CD4-positive, alpha-beta T cell treated with Interleukin-1 beta for 1 hour (primary cell): ENCODE measurements at places on chromosomes 16 and 17.

DNA sequence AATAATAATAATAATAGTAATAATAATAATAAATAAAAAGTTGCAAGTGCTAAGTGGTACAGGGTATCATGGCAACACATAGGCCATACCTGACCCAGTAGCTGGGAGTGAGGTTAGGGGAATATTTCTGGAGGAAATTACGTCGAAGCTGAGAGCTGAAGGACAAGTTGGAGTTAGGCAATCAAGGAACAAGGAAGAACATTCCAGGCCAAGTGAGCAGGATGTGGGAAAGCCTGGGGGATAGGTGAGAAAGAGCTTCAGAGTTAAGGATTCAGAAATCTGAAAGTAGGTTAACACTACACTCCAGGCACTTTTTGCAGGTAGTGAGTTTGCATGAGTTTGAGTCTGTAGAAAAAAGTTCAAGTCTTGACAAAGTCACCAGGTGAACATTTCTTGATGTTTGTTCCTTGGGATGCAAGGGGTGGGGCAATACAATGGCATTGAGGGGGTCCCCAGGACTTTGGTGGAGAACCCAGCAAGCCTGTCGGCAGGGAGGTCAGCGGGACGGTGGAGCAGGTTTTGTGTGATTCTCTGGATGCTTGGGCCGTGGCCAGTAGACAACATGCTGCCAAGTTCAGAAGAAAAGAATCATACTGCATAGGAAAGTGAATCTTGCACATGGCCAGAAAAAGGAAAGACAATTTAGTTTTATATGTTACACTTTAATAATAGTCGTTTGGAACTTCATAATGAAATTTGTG lies 27.7 kb upstream of the MPHOSPH6 start:
- DNase-seq, result no peak

DNA sequence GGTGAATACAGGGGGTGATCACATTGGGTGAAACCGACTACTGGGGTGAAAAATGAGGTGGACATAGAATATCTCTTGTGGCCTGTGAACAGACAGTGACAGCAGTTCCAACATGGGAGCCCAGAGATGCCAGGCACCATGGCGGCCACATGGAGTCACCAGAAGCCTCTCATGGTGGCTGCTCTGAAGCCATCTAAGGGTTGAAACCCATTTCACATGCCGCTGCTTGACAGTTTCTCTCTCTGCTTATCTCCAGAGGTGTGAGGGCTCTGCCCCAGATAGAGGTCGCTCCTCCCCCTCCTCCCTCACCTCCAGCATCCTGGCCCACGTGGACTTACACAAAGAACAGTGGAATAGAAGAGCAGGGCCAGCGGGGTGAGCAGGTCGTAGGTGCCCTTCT lies 37.9 kb upstream of the PIK3R6 start:
- peak; percentile 36 for DNase-seq

DNA sequence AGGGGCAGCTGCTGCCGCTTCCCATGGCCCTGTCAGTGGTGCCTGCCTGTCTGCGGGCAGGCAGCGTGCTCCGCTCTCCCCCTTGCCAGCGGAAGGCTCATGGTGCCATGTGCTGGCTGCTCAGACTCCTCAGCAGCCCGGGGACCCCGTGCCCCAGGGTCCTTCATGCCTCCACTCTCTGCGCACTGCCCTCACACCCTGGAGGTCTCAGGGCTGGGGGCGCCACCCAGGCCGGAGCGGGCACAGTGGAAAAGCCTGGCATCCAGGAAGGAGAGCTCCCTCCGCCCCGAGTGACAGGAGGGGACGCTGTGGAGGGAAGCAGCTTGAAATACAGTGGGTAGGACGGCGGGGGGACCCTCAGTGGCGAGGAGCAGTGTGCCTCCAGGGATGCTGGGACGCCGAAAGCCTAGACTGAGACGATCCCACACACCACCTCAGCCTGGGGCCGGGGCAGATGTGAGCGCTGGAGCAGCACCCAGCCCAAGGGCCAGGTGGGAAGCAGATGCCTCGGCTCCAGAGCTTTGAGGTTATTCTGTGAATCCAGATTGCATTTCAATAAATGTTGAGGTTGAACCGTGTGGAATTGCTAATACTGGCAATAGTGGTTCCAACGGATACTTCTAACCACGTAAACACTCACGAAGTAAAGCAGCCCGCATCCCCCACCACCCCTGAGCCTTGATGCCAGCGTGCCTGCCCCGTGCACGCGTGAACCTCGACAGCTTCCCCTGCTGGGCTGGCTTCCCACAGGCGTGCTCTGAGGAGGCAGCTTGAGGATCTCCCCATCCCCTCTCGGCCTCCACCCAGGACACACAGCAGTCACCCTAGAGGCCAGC lies 6.5 kb downstream of the TMEM204 start:
- no peak for DNase-seq

- DNase-seq, result no peak
Observed at GRCh38 chr17:68612209-68612922, 11.2 kb upstream of the FAM20A start.

- DNase-seq, result peak; percentile 31
Observed at GRCh38 chr16:85611444-85612190, 1.5 kb upstream of the GSE1 start.

- no peak for DNase-seq
Observed at GRCh38 chr16:63697736-63698135, 1424.1 kb downstream of the CDH11 start.

DNA sequence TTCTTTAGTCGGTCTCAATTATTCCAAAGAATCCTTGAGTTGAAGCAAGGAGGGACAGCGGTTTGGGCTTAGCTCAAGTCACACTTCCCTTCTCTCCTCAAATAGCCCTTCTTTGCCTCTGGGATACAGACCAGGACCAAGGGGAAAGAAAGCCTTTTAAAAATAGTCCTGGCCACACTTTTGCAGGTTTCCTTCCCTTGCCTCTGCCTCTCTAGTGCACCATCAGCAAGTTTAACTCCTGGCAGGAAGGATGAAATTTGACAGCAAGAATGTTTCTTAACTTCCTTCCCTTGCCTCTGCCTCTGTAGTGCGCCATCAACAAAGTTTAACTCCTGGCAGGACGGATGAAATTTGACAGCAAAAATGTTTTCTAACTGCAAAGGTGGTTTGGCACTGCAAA lies 7.2 kb upstream of the G6PC1 start:
- no peak for DNase-seq

GRCh38 chr16:8845699-8846298 lies 23.0 kb downstream of the CARHSP1 start:
- no peak for DNase-seq

DNA sequence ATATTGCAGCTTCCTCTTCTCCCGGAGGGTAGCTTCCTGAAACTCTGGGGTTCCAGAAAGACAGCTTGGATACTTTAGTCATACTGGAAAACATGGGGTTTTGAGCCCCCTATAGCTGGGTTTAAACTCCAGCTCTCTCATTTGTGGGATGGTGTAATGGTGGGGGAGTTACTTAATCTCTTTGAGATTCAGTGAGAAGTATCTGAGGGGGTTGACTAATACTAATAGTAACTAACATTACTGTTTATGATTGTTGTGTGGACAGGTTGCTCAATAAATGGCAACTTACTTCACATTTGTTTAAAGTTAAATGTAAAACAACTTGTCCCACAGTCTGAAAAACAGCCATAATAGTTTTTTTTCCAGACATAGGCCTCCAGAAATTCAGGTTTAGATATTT lies 5.1 kb upstream of the SUZ12 start:
- DNase-seq, result no peak

DNA sequence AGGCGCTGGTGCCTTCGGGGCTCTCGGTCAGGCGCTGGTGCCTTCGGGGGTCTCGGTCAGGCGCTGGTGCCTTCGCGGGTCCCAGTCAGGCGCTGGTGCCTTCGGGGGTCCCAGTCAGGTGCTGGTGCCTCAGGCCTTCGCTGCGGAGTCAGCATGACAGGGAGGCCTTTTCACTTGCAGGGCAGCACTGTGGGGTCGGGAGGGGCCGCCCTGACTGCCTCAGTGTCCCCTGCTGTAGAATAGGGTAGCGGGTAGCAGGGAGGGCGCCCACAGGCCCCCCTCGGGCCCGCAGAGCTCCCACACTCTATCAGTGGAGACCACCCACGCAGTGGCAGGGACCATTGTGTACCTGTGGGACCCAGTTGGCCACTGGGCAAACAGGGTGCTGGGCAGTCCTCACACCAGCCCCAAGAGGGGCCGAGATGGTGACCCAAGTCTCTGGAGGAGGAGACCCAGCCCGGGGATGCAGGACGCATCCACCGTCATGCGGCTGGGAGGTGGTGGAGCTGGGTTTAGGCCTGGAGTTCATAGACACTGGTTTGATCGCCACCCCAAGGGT lies 38.0 kb downstream of the ZFPM1 start:
- no peak for DNase-seq
